Bronchial smooth muscle cell (primary cell): ENCODE measurements at places on chromosomes 12 and 14. TPM values are rescaled to one million over a fixed set of nuclear protein-coding genes. Genes with fewer than 3 reads are reported as not detected.

Gene LHX5
- not detected in 2 replicates for total RNA-seq

Gene FAM234B
- total RNA-seq, result 4.7 and 5.0 TPM in 2 replicates

Gene RTN1
- total RNA-seq, result under 0.01 and 0.16 TPM in 2 replicates

Gene ANHX
- not detected in 2 replicates for total RNA-seq

Gene REP15
- total RNA-seq, result 0.32 and 0.60 TPM in 2 replicates

Gene KLHL33
- total RNA-seq, result 0.32 and 0.60 TPM in 2 replicates

Gene OASL
- 0.17 and 0.47 TPM in 2 replicates for total RNA-seq

Gene MDGA2
- not detected in 2 replicates for total RNA-seq

Gene HOXC10
- not detected in 2 replicates for total RNA-seq

Gene FZD10
- not detected in 2 replicates for total RNA-seq

Gene PTPRO
- total RNA-seq, result 0.17 and 0.32 TPM in 2 replicates

Gene KRT7
- total RNA-seq, result 2.7 and 4.7 TPM in 2 replicates

Gene SYCP3
- total RNA-seq, result under 0.01 and 0.34 TPM in 2 replicates

Gene RTL1
- total RNA-seq, result under 0.01 TPM in 1 of 2 replicates, not detected in the other

Gene GPD1
- under 0.01 TPM in 1 of 2 replicates, not detected in the other for total RNA-seq

Gene PMEL
- total RNA-seq, result 0.43 and 1.3 TPM in 2 replicates
